Peyer's patch (tissue), 4 donors: ENCODE measurements at places on chromosomes 3 and 15. TPM values are rescaled to one million over a fixed set of nuclear protein-coding genes. Genes with fewer than 3 reads are reported as not detected.

DNA sequence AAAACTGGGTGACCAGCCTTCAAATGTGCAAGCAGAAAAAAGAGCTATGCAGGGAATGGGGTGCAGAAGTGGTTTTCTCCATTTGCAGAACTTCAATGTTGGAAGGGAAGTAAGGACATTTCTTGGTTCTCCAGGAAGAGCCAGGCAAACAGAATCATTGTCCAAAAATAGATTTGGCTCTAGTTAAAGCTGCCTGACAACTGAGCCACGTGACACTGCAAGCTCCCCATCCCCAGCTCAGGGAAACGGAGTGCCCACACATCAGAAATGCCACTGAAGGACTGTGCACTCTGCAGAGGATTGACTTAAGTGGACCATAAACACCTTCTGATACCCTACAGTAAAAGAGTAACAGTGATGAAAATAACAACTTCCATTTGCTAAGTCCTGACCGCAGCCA, 195.6 kb upstream of the NSMCE3 start:
- H3K36me3 ChIP-seq, result no peaks in the 10 kb centered on the region
- no peaks in the 10 kb centered on the region for H3K27me3 ChIP-seq
- no peaks in the 10 kb centered on the region for H3K4me1 ChIP-seq
- H3K4me3 ChIP-seq, result no peak overlapping the region
- H3K27ac ChIP-seq, result no peak overlapping the region

DNA sequence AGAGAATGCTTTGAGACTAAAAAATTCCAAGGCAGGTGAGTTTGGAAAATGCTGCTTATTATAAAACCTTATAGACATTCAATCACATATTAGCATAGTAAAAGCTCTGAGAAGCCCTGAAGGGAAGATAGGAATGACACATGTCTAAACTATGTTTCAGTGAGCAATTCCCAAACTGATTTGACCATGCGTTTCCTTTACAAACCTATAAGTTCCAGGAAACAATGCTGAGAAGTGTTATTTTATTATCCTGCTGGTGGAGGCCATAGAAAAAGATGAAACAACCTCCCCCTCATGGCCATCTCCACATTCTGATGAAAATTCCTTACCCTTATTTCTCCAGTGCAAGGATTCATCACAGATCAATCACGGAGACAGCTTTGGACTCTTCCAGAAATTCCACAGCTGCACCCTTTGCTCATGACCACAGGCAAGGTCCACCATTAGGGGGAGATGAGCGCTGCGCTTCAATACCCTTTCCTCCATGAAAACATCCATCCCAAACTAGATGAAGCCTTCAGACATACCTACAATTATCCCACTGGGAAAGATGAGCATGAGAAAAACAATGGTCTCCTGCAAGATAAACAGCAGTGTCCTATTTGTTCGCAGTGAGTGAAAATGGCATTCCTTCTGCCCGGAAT, 372.1 kb downstream of the MAGI1 start:
- no peaks in the 10 kb centered on the region for H3K27me3 ChIP-seq
- no peak overlapping the region for H3K4me3 ChIP-seq
- no peak for DNase-seq
- H3K4me1 ChIP-seq, result no peaks in the 10 kb centered on the region
- H3K27ac ChIP-seq, result no peak overlapping the region
- no peaks in the 10 kb centered on the region for H3K36me3 ChIP-seq

GRCh38 chr15:74956648-74957475, at the start of gene RPP25:
Gene RPP25, minus strand, starts transcription at chr15:74956772. Its CDS starts 189 bp downstream, at chr15:74956583.
- DNase-seq, result peak; percentile 68
- H3K4me1 ChIP-seq, result peaks cover 21% of the 10 kb centered on the region
- no peaks in the 10 kb centered on the region for H3K27me3 ChIP-seq
- no peaks in the 10 kb centered on the region for H3K36me3 ChIP-seq
- peak within 1 kb of the TSS; percentile 90 for H3K27ac ChIP-seq

SLC24A5 gene
- not detected for total RNA-seq

DNA sequence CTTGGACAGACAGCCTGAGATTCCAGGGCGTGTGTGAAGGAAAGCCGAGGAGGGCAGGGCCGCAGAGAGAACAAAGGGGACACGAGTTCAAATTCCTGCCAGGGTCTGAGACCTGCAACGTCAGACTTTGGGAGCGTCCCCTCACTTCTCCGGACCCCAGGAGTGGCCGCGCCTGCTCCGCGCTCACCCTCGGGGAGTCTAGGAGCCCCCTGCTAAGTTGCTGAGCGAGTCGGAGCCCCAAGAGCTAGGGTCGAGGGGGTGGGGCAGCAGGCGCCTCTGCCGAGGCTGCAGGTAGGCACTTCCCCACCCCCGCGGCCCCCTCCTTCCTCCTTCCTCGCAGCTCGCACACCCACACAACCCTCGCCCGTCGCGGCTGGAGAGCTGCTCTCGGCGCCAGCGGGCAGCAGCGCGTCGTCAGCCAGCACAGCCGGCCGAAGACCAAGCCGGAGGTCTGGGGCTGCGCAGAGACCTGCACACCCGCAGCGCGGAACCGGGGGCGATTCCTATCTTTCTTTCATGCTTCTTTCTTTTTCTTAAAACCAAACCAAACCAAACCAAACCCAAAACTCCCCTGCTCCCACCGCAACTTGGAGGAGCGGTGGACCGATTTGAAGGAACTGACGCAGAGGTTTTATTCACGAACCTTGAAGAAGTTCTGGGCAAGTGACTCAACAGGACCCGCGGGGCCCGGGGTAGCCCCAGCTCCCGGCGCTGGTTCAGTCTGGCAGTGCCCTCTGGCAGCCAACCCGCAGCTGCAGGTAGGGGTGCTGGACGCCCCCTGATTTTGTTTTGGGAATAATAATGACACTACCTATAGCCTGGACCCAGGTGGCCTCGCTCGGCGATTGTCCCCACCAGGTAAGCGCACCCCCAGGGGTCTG, at the start of gene ANKRD34C:
Gene ANKRD34C (plus strand): TSS at position 352 of the 881 bp plus-strand sequence. CDS start 10,563 bp downstream, outside the sequence.
- H3K36me3 ChIP-seq, result no peaks in the 10 kb centered on the region
- peaks cover 5% of the 10 kb centered on the region for H3K27me3 ChIP-seq
- DNase-seq, result no peak
- H3K4me1 ChIP-seq, result no peaks in the 10 kb centered on the region
- no peak within 1 kb of the TSS for H3K4me3 ChIP-seq

MYZAP gene
- total RNA-seq, result 2.5 TPM

GRCh38 chr3:23550402-23550801, 255.4 kb upstream of the UBE2E1 start:
- no peaks in the 10 kb centered on the region for H3K27me3 ChIP-seq
- no peak overlapping the region for H3K27ac ChIP-seq
- no peaks in the 10 kb centered on the region for H3K4me1 ChIP-seq
- H3K36me3 ChIP-seq, result no peaks in the 10 kb centered on the region
- no peak overlapping the region for H3K4me3 ChIP-seq
- DNase-seq, result no peak

GRCh38 chr3:37779289-37780152, 82.2 kb upstream of the CTDSPL start:
- no peak overlapping the region for H3K4me3 ChIP-seq
- no peaks in the 10 kb centered on the region for H3K27me3 ChIP-seq
- H3K27ac ChIP-seq, result no peak overlapping the region
- H3K36me3 ChIP-seq, result no peaks in the 10 kb centered on the region
- no peak for DNase-seq
- no peaks in the 10 kb centered on the region for H3K4me1 ChIP-seq

- no peak overlapping the region for H3K4me3 ChIP-seq
- no peak overlapping the region for H3K27ac ChIP-seq
- no peaks in the 10 kb centered on the region for H3K36me3 ChIP-seq
- no peaks in the 10 kb centered on the region for H3K4me1 ChIP-seq
- no peak for DNase-seq
Measured at GRCh38 chr3:164365242-164365641, 713.1 kb downstream of the SI start.

GRCh38 chr15:64131547-64131946, 20.0 kb upstream of the SNX22 start:
- no peak for DNase-seq
- H3K36me3 ChIP-seq, result no peaks in the 10 kb centered on the region
- no peak overlapping the region for H3K4me3 ChIP-seq
- H3K27ac ChIP-seq, result no peak overlapping the region
- no peaks in the 10 kb centered on the region for H3K27me3 ChIP-seq
- no peaks in the 10 kb centered on the region for H3K4me1 ChIP-seq

DNA sequence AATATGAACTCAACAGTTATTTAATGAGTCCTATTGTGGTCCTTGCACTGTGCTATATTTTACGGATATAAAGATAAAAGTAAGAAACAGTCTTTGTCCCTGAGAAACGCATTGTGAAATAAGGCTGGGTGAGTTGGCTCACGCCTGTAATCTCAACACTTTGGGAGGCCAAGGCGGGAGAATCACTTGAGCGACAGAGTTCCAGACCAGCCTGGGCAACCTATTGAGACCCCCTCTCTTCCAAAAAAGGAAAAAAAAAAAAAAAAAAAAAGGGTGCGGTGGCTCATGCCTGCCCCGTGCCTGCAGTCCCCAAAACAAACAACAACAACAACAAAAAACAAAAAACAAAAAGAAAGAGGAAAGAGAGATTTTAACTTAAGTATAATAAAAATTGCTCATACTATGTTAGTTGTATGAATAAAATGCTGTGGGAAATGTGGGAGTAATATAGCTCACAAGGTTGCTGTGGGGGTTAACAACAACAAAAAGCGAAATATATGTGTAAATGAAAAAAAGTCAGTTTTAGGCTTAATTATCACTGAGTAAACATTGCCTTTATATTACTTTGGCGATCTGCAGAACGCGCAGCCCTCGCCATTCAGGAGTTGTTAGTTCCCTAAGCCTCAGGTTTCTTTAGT, 461 bp upstream of the FNDC3B start:
- peak overlapping the region; percentile 89 for H3K4me3 ChIP-seq
- no peaks in the 10 kb centered on the region for H3K27me3 ChIP-seq
- no peaks in the 10 kb centered on the region for H3K36me3 ChIP-seq
- peaks cover 10% of the 10 kb centered on the region for H3K4me1 ChIP-seq
- peak overlapping the region; percentile 95 for H3K27ac ChIP-seq

GRCh38 chr3:170572665-170573253, 13.1 kb downstream of the SLC7A14 start:
- no peaks in the 10 kb centered on the region for H3K27me3 ChIP-seq
- H3K36me3 ChIP-seq, result no peaks in the 10 kb centered on the region
- H3K4me1 ChIP-seq, result no peaks in the 10 kb centered on the region
- no peak for DNase-seq
- no peak overlapping the region for H3K4me3 ChIP-seq
- no peak overlapping the region for H3K27ac ChIP-seq

DNA sequence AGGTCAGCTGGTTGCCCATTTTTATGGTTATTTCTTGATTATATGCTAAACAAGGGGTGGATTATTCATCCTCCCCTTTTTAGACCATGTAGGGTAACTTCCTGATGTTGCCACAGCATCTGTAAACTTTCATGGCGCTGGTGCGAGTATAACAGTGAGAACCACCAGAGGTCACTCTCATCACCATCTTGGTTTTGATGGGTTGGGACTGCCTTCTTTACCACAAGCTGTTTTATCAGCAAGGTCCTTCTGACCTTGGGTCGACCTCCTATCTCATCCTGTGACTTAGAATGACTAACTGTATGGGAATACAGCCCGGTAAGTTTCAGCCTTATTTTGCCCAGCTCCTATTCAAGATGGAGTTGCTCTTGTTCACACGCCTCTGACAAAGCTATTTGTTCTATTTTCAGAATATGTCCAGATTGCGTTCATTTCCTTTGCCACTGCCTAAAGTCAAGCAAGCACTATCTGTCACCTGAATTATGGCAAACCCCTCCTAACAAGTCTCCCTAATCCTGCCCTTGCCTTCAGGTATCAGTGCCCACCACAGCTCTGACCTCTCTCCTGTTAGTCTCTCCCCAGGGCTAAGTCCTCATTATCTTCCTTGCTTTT, 308.5 kb downstream of the ROBO2 start:
- no peaks in the 10 kb centered on the region for H3K27me3 ChIP-seq
- no peak overlapping the region for H3K27ac ChIP-seq
- no peaks in the 10 kb centered on the region for H3K36me3 ChIP-seq
- no peaks in the 10 kb centered on the region for H3K4me1 ChIP-seq

SNX22 gene
- total RNA-seq, result 0.38 TPM

CNTN6 gene
- total RNA-seq, result 0.47 TPM

C3orf80 gene
- total RNA-seq, result not detected

- H3K4me3 ChIP-seq, result no peak overlapping the region
- no peak overlapping the region for H3K27ac ChIP-seq
- peaks cover 7% of the 10 kb centered on the region for H3K36me3 ChIP-seq
- DNase-seq, result no peak
- H3K27me3 ChIP-seq, result no peaks in the 10 kb centered on the region
Measured at GRCh38 chr15:63244976-63245645, 32.3 kb upstream of the APH1B start.

DNA sequence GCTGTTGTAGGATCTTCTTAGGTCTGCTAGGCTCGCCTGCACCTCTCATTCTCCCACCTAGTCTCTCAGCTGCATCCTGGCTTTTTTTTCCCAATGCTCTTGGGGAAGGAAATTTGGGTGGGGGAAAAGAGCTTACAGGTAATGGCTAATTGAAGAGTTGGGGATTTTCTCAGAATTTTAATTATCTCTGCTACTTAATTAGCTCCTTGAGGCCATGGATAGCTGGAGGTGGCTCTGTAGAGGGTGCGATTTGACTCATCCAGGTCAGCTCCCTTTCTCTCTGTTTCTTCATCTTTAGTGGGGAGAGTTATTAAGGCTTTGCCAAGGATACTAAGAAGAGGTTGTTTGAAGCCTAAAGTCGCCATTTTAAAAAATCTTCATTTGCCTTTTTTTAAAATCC, 22.6 kb downstream of the SNAPC5 start:
- H3K27me3 ChIP-seq, result no peaks in the 10 kb centered on the region
- no peak overlapping the region for H3K27ac ChIP-seq
- no peak overlapping the region for H3K4me3 ChIP-seq

- no peaks in the 10 kb centered on the region for H3K4me1 ChIP-seq
- DNase-seq, result no peak
- no peaks in the 10 kb centered on the region for H3K27me3 ChIP-seq
- no peak overlapping the region for H3K27ac ChIP-seq
Measured at GRCh38 chr3:157445857-157446256, 9.2 kb downstream of the PTX3 start.

DNA sequence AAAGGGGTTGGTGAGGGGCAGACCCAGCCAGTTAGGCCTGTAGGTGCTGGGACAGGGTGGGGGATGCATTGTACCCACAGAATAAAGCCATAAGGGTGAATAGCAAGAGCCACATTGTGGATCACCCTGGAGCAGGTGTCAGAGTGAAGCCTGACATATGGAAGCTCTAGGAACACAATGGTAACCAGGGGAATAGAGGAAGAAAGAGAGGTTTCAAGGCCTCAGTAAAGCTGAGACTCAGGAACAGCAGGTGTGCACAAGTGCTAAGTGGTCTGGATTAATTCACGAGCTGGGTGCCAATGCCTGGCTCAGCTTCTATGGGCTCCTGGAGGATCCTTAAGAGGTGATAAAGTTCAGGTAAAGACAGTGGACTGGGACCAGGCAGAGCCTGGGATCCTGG, 323.7 kb upstream of the CTNNB1 start:
- no peak for DNase-seq
- no peak overlapping the region for H3K27ac ChIP-seq
- H3K4me3 ChIP-seq, result no peak overlapping the region
- H3K36me3 ChIP-seq, result no peaks in the 10 kb centered on the region
- peaks cover 22% of the 10 kb centered on the region for H3K4me1 ChIP-seq
- H3K27me3 ChIP-seq, result no peaks in the 10 kb centered on the region

- H3K27ac ChIP-seq, result no peak overlapping the region
- no peaks in the 10 kb centered on the region for H3K27me3 ChIP-seq
- H3K4me1 ChIP-seq, result no peaks in the 10 kb centered on the region
- DNase-seq, result no peak
- no peak overlapping the region for H3K4me3 ChIP-seq
- H3K36me3 ChIP-seq, result no peaks in the 10 kb centered on the region
Measured at GRCh38 chr3:176147251-176147650, 1050.0 kb downstream of the TBL1XR1 start.

- DNase-seq, result no peak
- H3K36me3 ChIP-seq, result no peaks in the 10 kb centered on the region
- no peak overlapping the region for H3K4me3 ChIP-seq
- no peaks in the 10 kb centered on the region for H3K27me3 ChIP-seq
- no peak overlapping the region for H3K27ac ChIP-seq
- no peaks in the 10 kb centered on the region for H3K4me1 ChIP-seq
Measured at GRCh38 chr3:57158325-57158724, 6.8 kb downstream of the IL17RD start.
